Stimulated activated CD4-positive, alpha-beta T cell treated with anti-CD3 and anti-CD28 coated beads, Interleukin-1b, Interleukin-23, amount 100 ng/mL, for 4 hours (primary cell): ENCODE measurements at places on chromosomes 1 and 21.

GRCh38 chr1:13762642-13763041, 62.7 kb downstream of the PRDM2 start:
- no peak for DNase-seq

DNA sequence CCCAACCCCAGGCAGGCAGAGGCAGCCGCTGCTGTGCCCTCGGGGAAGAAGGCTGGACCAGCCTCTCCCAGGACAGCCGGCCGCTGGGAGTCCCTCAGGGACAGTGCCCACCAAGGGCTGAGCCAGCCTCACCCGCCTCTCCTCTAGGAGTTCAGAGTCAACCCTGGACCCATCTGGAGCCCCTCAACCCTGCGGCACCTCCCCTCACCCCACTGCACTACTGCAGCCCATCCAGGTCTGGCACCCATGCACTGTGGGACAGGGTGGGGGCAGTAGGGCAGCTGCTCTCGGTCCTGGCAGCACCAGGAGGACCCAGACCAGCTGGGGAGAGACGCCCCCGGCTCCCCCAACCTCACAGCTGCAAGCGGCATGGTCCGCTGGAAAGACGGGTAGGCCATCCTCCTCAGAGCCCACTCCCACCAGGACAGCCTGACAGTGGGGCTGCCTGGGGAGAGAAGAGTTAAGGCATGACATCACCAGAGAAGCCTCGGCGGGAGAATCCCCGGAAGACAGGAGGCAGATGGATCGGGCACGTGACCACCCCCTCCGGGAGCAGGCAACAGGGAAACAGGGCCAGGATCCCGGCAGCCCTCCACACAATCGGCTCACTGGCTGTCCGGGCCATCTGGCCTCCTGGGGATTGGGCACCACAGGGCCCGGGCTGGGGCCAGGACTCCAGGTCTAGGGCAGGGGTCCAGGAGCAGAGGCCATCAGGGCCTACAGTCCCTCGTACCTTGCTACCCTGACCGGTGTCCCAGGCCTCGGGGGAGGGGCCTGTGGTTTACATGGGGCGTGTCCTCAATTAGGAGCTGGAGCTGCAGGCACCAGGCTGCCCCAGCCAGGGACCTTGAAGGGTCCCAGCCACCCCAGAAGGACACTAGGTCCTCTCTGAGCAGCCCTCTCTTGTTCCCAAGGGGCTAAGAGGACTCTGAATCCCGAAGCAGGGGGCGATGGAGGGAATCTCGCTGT, 3.1 kb downstream of the ACAP3 start:
- no peak for DNase-seq

GRCh38 chr1:184150776-184151531, 99.4 kb downstream of the TSEN15 start:
- DNase-seq = no peak

- no peak for DNase-seq
Observed at GRCh38 chr1:157306896-157307295, 168.7 kb upstream of the ETV3 start.

DNA sequence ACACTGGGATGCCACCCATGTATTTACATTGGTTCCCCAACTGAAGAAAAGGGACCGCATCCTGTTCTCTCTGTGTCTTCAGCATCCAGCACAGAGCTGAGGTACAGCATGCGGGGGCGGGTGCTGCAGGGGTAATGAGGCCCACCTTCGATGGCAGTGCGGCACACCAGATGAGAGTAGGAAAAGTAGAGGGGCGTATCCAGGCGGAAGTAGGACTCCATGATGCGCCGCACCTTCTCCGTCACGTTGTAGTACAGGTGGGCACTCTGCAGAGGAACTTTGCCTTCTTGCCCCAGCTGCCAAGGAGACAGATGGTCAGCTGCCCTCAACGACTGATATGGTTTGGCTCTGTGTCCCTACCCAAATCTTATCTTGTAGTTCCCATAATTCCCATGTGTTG, 10.0 kb upstream of the CLDN19 start:
- no peak for DNase-seq

DNA sequence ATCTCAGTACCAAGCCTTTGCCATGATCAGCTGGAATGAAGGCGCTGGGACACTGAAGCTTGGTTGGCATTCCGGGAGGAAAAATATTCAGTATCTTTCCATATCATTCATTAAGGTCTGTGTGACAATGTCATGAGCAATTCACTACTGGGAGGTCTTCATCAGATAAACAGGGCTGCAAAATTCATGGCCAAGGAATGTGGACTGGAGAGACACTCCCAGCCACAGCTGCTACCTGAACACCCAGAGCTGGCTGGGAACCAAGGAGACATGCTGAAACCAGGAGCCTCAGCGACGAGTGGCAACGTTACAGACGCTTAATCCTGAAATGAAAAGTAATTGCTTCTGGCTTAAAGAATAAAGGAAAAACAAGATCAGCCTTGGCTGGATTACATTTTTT, 30.6 kb upstream of the DDAH1 start:
- no peak for DNase-seq

DNA sequence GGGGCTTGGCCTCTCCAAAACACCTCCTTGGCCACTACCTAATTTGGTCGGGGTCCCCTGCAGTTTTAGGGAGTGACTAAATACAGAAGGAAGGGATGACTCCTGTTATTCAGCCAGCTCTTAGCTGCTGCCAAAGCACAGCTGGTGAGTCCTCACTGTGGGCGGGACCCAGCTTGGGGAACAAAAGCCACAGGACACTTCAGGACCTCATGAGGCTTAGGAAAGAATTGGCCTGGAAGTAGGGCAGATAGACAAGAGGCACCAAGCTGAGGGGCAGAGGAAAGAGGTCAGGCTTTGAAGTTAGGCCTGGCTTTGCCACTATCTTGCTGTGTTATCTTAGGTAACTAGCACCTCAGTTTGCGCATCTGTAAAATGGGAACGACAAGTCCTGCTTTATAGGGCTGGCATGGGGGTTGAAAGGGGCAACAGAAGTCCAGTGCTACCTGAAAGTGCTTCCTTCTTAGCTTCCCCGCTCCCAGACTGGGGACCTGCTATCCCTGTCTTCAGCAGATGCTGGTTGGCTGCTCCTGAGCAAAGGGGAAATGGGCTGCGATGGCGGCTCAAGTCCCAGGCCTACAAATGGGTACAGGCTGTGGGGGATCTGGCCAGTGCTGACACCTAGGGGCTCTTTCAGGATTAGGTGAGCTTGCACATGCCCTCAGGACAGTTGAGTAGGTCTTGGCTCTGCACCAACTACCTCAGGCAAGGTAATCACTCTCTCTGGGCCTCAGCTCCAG, 15.7 kb downstream of the IFI6 start:
- DNase-seq = no peak

DNA sequence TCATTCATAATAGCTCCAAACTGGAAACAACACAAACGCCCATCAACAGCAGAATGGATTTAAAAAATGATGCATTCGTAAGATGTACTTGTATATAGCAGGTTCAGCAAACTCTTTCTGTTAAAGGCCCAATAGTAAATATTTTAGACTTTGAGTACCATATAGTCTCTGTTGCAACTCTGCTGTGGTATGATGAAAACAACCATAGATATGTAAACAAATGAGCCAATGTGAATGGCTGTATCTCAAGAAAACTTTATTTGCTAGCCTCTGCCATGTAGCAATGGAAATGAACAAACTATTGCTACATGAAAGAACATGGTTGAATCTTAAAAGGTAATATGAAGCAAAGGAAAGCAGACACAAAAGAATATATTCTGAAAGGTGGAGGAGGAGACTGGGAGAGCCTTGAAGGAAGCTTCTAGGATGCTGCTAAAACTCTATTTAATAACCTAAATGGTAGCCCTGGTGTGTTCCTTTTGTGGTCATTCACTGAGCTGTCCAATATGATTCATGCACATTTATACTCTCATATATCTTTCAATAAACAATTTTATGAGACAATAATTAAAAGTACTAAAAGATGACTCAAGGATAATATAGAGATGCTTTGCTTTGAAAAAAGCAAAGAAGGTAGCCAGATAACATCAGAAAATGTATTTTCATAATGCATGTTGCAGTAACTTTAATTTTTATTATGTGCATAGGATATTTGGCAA, 29.1 kb upstream of the FMO3 start:
- no peak for DNase-seq

DNA sequence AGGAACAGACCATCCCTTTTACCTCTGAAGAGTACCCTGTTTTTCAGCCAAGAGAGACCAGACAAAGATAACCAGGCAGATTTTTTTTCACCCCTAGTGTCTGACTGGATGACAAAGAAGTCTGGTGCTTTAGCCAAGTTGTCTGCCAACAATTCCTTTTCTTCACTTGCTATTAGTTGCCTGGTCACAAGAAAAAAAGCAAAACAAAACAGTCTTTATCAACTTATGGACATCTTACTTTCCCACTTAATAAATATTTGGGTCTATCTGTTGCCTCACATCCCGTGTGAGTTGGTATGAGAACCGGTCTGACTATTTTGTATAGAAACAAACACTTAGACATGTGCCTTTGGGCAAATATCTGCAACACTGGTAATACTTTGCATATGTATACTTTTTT, 662.9 kb downstream of the PLPP3 start:
- DNase-seq = no peak

- DNase-seq = no peak
Observed at GRCh38 chr21:41961753-41962152, 7.9 kb upstream of the C2CD2 start.

DNA sequence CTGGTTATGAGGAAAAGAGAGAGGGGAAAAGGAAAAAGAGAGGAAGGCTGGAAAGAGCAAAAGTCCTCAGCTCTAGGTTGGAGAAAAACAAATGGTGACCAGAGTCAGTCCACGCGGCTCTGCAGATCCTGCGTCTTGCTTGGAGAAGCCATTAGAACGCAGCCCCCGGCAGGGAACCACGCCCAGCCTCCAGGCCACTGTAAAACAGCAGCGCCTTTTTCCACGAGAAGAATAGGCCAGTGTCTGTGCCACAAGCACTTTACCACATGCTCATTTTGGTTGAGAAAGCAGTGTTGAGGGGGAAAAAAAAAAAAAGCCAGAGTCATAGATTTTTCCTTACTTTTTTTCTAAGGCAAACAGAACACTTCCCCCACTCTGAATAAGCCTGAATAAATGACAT, 846.9 kb upstream of the ADAMTS5 start:
- no peak for DNase-seq

- DNase-seq = no peak
Observed at GRCh38 chr1:62288224-62288623, 31.0 kb downstream of the KANK4 start.

GRCh38 chr1:208212893-208213292, 31.3 kb downstream of the PLXNA2 start:
- DNase-seq = no peak

GRCh38 chr1:10710489-10710888, 86.0 kb downstream of the CASZ1 start:
- no peak for DNase-seq
